ENCODE measurements at places on chromosomes 5 and 9. TPM values are rescaled to one million over a fixed set of nuclear protein-coding genes. Genes with fewer than 3 reads are reported as not detected.

- DNase-seq, result no peak
These were observed 45.9 kb downstream of the TEK start for GRCh38 chr9:27154908-27155307.

Gene SH3RF2
- 18.0 TPM for total RNA-seq

- no peak for DNase-seq
These were observed 4.2 kb downstream of the NR5A1 start for GRCh38 chr9:124502711-124503702.

- no peak for DNase-seq
These were observed 182.8 kb upstream of the GDNF start for GRCh38 chr5:38022631-38023030.

Gene CDH18
- not detected for total RNA-seq

DNA sequence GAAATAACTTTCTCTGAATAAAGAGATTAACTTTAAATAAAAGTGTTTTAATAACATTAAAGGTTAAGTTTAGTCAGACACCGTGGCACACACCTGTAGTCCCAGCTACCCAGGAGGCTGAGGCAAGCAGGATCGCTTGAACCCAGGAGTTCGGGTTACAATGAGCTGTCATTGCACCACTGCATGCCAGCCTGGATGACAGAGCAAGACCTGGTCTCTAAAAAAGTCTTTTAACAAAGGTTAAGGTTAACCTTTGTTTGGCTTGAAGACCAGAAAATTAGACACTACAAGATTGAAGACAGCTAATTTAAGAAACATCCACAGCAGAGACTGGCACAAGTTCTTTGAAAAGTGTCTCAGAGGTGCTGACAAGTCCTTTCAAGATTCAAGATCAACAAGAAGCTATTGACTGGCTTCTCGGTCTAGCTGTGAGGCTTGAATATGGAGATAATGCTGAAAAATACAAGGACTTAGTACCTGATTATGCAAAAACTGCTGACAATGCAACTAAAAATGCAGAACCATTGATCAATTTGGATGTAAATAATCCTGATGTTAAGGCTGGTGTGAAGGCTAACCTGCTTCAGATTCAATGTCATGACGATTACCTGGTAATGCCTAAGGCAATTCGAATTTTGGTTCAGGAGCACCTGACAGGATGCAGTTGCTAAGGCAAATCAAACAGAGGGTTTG, 48.8 kb downstream of the FAM81B start:
- no peak for DNase-seq

GRCh38 chr9:36433386-36433785, 33.3 kb upstream of the RNF38 start:
- DNase-seq, result no peak

Gene CD274
- 1.0 TPM for total RNA-seq

GRCh38 chr9:130608554-130609134, 29.3 kb downstream of the FUBP3 start:
- DNase-seq, result no peak

GRCh38 chr9:82524407-82524806, 535.8 kb downstream of the SPATA31D1 start:
- DNase-seq, result no peak

GRCh38 chr9:28207657-28208056, 634.4 kb upstream of the C9orf72 start:
- DNase-seq, result no peak

Gene LCN10
- total RNA-seq, result 0.15 TPM

Gene ZNG1C
- 17.3 TPM for total RNA-seq

All from left lobe of liver (tissue), 2 donors.